ENCODE measurements at places on chromosomes 2 and 18.

GRCh38 chr2:10478916-10479315 is 30.8 kb upstream of the ODC1 start:
- no peak for DNase-seq

GRCh38 chr2:235358981-235359471 is 134.8 kb upstream of the AGAP1 start:
- no peak for DNase-seq

- no peak for DNase-seq
Observed at GRCh38 chr2:66948234-66948633, 448.9 kb upstream of the ETAA1 start.

- DNase-seq, result peak; percentile 94
Observed at GRCh38 chr2:66888791-66889631, 454.1 kb downstream of the MEIS1 start.

GRCh38 chr18:12904012-12904516 is 20.0 kb upstream of the PTPN2 start:
- DNase-seq, result no peak

DNA sequence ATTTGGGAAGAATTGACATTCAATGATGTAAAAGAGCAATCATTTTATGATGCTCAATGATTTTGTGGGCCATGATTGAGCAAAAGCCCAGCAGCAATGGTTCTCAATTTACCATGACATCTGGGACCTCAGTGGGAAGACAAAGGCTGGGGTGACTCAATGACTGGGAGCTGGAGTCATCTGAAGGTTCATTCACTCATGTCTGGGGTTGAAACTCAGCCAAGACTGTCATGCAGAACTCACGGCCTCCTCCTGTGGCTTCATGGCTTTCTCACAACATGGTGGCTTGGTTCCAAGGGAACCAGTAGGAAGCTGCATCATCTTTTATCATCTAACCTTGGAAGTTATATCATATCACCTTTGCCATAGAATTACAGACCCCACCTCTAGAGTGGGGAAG is 45.1 kb upstream of the CD226 start:
- DNase-seq, result no peak

- DNase-seq, result no peak
Observed at GRCh38 chr18:53241161-53241560, 901.2 kb downstream of the DCC start.

- DNase-seq, result no peak
Observed at GRCh38 chr18:60649107-60649506, 276.5 kb upstream of the MC4R start.

- DNase-seq, result no peak
Observed at GRCh38 chr2:236827997-236828396, 257.7 kb upstream of the COPS8 start.

DNA sequence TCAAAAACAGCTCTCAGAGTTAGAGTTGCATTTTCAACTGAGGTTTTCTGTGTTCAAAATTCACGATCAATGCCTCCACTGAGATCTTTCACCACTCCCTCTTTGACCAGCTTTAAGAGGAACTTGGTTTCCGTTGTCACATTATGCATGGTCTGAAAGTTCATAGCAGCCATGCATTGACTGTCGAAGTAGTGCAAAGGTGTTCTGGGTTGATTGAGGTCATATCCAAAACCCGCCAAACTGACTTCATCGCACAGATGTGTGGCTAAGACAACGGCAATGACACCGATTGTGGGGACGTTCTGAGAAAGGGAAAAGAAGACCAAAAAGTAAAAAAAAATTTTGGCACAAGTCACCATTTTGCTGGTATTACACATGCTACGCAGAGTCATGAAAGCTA is 48.7 kb downstream of the ST3GAL5 start:
- DNase-seq, result no peak

DNA sequence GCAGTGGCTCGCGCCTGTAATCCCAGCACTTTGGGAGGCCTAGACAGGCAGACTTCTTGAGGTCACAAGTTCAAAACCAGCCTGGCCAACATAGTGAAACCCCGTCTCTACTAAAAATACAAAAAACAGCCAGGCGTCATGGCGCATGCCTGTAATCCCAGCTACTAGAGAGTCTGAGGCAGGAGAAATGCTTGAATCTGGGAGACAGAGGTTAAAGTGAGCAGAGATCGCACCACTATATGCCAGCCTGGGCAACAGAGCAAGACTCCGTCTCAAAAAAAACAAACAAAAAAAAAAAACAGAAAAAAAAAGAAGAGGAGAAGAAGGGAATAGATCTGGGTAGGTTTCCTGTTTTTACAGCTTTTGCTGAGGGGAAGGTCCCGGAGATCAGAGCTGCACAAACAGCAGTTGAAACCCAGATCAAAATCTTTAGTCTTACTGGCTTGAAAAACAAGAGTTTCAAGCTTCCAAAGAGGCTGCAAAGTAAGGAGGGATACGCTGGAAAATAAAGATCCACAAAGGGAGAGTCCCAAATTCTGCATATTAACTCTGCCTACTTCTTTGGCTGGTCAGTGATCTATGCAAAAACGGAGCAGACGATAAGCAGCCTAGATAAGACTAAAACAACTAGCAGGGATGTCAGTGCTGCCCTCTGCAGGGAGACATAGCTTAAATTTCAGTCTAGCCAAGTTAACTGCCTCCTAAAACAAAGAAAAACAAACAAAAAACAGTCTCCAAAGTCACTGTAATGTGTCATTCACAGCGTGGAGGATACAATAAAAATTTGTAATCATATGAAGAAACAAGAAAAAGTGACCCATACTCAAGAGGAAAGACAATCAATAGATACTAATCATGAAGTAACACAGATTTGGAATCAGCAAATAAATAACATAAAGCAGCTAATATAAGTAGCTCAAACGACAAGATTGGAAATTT is 74.1 kb downstream of the TLK1 start:
- peak; percentile 18 for DNase-seq

DNA sequence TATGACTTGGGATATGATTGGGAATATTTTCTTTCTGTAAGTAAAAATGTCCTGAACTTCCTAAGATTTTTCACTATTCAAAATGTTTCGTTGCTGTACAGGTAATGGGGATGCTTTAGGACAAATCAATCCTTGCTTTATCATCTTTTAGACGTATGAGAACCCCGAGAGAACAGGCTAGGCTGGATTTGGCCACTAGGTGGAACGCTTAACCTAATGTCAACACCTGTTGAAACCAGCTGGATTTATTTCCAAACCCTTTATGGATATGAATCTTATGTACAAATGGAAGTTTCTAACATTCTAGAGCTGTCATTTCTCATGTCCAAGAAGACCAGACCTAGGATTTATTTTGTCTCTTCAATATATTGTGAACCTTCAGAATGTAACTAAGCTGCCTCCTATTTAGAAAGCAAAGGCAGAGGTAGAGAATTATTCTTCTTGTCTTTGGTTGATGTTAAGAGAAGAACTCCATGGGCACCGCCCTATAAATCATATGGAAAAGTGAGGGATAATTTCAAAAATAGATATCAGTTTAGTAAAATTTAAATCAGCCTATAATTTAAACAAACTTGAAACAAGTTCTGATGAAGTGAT is 96.7 kb downstream of the PMAIP1 start:
- DNase-seq, result peak; percentile 22

- DNase-seq, result no peak
Observed at GRCh38 chr2:107313316-107313715, 427.3 kb upstream of the ST6GAL2 start.

GRCh38 chr2:120322329-120322728 is 23.6 kb upstream of the INHBB start:
- DNase-seq, result no peak

- no peak for DNase-seq
Observed at GRCh38 chr2:15009681-15010080, 377.2 kb downstream of the LRATD1 start.

DNA sequence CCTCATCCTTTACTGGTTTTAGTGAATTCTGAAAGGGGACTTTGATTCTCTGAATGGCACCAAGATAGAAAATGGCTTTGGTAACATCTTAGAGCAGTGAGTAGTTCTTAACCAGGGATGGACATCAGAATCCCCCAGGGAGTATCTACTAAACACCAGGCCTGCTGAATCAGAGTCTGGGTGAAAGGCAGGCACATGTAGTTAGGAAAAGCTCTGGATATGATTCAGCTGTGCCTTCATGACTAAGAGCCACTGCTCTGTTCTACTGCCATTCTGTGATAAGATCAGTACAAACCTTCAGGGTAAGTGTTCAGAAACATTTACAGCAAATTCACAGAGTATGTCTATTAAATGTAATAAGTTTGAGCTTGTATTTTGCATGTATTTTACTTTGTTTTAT is 46.2 kb upstream of the B3GNT2 start:
- peak; percentile 54 for DNase-seq

DNA sequence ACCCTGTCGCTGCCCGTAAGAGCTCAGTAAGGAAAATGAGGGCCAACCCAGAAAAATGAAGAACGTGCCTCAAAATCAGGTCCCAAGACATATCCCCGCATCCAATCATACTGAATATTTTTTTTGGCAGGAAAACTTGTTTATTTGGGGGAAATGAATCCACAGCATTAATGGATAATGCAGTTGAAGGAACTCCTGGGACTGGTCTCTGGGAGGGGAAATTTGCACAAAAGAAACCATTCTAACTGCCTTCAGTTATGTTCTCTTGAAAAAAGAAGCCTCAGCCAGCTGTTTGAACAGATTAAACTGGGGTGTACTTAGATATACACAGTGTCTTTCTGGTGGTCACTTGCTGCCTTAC is 61.3 kb downstream of the SPRED2 start:
- no peak for DNase-seq

- no peak for DNase-seq
Observed at GRCh38 chr18:78611869-78612268, 367.7 kb upstream of the SALL3 start.

GRCh38 chr2:46018773-46019591 is 278.2 kb upstream of the EPAS1 start:
- no peak for DNase-seq

DNA sequence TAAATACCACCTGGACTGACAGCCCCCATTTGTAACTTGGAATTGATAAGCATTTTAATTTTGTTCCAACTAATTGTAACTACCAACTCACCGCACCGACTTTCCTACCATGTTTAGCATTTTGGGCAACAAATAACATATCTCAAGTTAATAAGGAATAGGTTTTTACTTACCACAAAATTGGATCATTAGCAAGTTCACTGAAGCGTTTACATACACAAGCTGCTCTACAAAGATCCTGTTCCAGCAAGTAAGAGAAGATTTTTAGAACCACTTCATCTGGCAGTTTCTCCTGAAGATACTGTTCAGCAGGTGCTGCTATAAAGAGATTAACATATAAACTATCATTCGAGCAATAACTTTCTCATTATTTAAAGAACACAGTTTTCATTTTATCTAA is 55.7 kb downstream of the MSH6 start:
- no peak for DNase-seq

- DNase-seq, result no peak
Observed at GRCh38 chr2:80737047-80737446, 432.5 kb upstream of the LRRTM1 start.

GRCh38 chr18:76875390-76876325 is 53.3 kb downstream of the ZNF236 start:
- no peak for DNase-seq

DNA sequence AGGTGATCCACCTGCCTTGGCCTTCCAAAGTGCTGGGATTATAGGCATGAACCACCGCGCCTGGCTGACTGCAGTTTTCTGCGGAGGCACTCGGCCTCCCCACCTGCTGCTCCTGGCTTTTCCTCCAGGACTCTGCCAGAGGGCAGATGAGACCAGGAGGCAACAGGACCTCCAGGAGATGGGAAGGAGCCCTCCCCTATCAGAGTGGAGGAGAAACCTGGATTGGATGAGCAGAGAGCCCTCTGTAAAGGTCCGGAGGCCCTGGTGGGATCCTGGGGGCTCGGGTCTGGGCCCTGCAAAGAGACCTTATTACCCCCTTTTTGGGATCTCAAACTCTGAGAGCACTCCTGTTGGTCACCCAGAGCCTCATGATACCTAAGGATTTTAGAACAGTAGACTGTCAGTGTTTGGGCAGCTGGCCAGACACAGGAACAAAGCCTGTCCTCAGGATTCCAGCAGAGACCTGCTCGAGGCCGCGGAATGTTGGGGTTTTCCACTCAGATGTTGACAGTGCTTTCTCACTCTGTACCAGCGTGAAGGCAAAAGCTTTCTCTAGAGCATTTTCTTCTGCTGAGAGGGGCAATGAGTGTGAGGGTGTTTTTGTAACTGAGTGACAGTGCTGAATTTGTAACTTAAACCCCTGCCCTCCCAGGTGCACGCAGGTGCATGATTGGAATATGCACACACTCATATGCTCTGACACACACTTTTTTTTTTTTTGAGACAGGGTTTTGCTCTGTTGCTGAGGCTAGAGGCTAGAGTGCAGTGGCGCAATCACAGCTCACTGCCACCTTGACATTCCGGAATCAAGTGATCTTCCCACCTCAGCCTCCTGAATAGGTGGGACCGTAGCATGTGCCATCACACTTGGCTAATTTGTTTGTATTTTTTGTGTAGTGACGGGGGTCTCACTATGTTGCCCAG is 48.4 kb downstream of the NPPC start:
- DNase-seq, result no peak

Measured in AG09319 (cell line).